Uterus (tissue), 4 donors: ENCODE measurements at places on chromosomes 3 and 15.

DNA sequence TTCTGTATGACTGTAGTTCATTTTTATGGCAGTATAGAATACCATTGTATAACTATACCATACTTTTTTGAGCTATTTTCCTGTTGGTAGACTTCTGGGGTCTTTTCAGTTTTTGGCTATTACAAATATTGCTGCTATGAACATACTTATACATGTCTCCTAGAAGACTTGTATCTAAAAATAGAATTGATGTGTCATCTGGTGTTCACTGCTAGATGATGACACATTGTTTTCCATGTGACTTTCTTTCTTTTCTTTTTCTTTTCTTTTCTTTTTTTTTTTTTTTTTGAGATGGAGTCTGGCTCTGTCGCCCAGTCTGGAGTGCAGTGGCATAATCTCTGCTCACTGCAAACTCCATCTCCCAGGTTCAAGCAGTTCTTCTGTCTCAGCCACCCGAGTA is 69.8 kb downstream of the SH3GL3 start:
- DNase-seq, result no peak

- DNase-seq, result no peak
These were observed 103.0 kb downstream of the LARS2 start for GRCh38 chr3:45491344-45491743.

DNA sequence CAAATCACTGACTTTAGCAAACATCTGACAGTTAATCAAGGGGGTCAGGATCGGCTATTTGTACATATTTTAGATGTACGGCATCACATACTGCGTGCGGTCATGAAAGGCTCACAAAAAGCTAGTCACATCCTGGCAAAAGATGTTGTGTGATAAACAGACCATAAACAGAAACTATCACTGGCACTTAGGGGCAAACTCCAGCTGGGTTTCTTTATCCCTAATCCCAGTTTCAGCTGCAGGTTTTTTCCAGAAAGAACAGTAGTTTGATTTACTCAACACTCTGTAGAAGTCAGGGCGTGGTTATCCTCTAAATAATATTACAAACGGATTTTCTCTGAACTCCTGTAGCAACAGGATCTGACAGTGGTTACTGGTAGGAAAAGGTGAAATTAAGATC is 112.4 kb upstream of the BHLHE40 start:
- DNase-seq, result no peak

DNA sequence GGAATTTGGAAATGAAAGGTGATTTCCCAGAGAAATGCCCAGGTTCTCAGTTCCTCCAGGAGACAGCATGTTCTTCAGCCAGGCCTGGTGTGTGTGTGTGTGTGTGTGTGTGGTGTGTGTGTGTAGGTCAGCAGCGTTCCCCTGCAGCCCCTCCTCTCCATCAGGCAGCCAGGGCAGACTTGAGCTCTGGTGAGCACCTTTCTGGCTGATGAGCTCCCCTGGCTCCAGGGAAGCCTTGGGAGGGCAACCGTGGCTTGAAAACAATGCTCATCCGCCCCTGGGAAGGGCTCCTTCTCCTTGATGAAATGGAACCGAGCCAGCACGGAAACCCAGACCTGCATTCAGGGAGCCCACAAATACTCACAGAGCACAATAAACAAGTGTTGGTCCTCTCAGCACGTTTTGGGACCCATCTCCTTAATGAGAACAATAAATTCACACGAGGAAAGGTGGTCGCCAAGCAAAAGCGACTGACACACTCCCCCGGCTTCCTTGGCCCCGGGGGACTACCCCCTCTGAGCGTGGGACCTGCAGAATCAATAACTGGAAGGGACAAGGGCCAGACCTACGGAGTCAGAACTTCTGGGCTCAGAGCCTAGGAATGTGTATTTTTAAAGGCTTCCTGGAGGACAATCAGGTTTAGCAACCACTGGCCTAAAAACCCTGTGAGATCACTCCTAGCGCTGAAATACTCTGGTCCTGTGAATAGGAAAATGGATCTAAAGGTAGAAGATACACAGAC is 38.6 kb upstream of the HES1 start:
- peak; percentile 26 for DNase-seq

DNA sequence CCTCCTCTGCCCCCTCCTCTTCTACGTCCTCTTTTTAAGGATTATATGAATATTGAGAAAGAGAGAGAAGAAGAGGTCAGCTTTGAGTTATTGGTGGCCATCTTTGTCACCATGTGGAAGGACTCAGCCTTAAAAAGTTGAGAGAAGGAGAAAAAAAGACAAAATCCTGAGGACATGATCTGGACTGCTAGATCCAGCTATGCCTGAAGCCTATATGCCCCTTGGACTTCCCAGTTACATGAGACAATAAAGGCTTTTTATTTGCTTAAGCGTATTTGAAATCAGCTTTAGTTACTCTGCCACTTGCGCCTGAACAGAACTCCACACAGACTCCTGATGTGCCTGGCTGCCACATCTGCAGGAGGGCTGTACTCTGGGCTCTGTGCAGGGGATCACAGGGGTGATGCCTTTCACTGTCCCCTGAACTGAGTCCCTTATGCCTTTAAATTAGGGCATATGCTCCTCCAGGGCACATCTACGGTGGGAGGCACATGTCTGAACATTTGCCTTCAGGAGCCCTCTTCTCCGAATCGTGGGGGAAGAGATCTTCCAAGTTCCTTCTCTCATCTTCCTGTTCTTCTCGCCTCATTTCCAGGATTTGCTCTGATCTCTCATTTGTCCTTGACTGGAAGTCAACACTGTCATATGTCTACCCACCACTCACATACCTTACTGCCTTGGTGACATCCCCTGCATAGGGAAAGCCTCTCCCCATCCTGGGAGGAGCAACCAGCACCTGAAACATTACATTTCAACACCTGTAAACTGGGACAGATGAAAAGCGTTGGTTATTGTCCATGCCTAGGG is 14.0 kb upstream of the PLA2G4E start:
- DNase-seq, result no peak

- DNase-seq, result no peak
These were observed 1.9 kb upstream of the CHST14 start for GRCh38 chr15:40468898-40469331.

DNA sequence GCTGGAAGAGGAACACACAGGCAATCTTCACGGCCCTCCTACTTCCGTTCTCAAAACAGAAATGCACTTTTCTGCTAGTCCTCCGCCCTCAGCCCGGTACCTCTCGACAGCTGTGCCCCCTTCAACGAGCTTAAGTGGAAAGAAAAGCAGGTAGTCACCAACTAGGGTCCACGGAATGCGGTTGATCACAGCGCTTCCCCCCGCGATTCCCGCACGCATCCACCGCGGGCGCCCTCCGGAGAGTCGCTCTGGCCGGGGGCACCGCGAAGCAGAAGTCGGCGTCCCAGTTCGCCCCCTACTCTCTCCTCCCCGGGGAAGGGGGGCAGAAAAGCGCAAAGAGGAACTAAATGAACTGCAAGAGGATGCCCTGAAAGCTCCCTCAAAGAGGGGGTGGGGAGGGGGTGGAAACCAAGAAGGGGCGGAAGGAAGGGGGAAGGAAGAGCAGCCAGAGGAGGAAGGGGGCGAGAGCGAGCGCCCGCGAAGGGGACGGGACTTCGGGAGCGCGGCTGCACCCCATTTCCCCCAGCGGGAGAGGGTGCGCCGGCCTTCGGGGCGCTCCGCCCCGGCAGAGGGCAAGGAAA is 738 bp downstream of the ACAP2 start:
- peak; percentile 32 for DNase-seq

GRCh38 chr3:107488942-107489341 is 33.8 kb upstream of the BBX start:
- DNase-seq, result no peak

- no peak for DNase-seq
These were observed 36.6 kb downstream of the LNP1 start for GRCh38 chr3:100437721-100438622.

- DNase-seq, result no peak
These were observed 136.5 kb upstream of the RBMS3 start for GRCh38 chr3:29144361-29144760.

DNA sequence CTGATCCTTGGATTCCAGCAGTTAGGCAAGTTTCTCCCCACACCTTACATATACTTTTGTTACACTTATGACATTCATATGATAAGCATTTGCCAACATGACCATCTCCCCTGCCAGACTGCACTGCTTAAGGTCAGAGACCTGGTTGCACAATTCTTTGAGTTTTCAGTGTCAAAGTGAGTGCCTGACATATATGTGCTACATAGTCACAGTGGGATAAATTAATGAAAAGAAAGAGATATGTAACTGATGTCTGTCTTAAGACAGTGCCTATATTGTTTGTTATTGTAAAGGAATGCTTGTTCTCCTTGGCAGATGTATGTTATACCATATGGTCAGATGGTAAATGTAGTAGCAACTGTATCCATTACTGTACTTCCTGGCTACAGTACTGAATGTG is 3.5 kb upstream of the DCUN1D1 start:
- DNase-seq, result no peak

GRCh38 chr3:168141405-168141998 is 45.8 kb upstream of the GOLIM4 start:
- no peak for DNase-seq

DNA sequence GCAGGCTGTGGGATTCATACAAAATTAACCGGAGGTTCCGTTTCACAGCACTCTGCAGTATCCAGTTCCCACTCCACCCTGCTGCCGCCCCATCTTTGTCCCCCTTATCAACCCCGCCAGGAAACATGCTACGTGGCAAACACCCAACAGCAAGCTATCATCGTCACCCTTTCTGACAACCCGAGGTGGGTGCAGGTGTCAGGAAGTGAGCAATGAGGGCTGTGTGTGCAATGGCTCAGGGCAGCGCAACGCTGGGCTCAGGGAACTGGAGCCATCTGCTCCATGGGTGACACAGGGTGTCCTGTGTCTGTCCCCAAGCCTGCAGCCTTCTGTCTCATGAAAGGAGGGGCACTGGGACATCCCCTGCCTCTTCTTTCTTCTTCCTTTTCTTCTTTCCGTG is 60.9 kb downstream of the ATP2B2 start:
- no peak for DNase-seq

DNA sequence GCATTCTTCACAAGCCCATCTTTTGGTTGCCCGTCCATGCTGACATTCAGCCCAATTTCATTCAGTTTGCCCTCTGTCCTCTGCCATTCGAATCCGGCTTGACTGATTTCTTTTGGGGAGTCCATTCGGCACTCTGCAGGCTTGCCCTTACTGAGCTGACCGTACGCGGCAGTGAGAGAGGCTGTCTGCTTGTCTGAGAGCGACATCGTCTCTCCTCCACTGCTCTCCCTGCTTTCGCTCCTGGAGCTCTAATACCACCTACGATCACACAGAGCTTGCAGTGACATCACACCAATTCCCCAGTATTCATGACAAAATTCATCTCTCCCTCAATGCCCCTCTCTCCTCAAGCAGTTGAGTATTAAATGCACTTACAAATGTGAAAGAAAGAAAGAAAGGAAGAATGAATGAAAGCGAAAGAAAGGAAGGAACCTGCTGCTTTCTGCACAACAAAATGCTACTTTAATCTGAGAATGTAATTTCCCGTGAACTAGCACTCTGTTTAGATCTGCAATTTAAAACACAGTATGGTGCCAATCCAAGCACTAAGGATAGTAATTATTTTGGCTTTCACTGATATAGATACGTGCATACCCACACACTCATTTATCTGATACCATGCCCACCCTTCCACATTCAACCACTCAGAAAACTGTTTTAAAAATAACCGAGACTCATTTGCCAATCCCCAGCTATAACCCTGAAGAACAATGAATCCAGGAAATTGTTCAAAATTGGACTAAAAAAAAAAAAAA is 89.5 kb downstream of the DHX30 start:
- DNase-seq, result no peak

DNA sequence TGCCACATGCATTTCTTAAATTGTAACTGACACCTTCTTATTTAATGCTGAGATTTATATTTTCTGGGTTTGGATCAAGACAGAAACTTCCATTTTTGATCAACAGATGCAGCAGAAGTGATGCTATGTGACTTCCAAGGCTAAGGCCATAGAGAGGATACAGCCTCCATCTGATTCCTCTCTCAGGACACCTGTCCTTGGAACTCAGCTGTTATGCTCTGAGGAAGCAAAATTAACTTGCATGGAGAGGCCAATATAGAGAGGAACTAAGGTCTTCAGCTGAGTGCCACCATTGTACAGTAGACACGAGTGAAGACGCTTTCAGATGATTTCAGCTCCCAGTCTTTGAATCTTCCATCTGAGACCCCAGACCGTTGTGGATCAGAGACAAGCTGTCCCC is 296.9 kb upstream of the TBL1XR1 start:
- DNase-seq, result no peak

- no peak for DNase-seq
These were observed 61.8 kb downstream of the CYP11A1 start for GRCh38 chr15:74305687-74306086.

- no peak for DNase-seq
These were observed 39.1 kb downstream of the TKT start for GRCh38 chr3:53216723-53217122.

DNA sequence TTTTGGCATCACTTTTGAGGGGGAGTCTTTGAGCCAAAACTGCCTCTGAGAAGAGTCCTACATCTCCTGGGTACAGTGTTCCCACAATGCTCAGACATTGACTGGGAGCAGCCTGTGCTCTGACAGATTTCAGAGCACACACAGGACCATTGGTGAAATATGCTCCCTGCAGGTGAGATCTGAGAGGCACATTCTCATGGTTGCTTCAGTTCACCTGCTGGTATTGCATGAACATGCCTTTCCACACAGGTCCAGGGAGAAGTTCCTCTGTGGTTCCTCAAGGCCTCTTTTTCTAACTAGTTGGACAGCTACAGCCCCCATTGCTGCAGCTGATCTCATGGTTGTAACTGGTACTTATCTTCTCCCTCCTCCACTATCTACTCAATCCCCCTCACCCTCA is 37.0 kb downstream of the FOXL2 start:
- no peak for DNase-seq

GRCh38 chr15:62241135-62241770 is 76.2 kb upstream of the C2CD4B start:
- no peak for DNase-seq

DNA sequence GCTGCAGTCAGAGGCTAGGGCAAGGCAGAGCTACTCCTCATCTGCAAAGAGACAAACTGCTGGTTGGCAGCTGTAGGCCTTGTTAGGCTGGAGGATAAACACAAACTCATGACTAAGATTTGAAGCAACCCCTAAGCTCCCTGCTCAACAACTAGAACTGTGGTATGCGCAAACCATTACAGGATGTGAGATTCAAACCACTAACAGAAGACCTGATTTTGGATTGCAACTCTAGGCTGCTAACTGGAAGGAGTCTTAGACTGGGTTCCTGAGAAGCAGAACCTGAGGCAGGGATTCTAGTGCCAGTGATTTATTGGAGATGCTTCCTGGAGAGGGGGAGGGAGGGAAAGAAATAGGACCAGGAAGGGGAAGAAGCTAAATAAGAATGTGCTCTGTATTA is 22.5 kb downstream of the CCR4 start:
- DNase-seq, result no peak
